Right lung (tissue), 10 donors: ENCODE measurements at places on chromosomes 12 and 14. TPM values are rescaled to one million over a fixed set of nuclear protein-coding genes. Genes with fewer than 3 reads are reported as not detected.

Gene TSPAN19
- polyA plus RNA-seq = 2.9 TPM

DNA sequence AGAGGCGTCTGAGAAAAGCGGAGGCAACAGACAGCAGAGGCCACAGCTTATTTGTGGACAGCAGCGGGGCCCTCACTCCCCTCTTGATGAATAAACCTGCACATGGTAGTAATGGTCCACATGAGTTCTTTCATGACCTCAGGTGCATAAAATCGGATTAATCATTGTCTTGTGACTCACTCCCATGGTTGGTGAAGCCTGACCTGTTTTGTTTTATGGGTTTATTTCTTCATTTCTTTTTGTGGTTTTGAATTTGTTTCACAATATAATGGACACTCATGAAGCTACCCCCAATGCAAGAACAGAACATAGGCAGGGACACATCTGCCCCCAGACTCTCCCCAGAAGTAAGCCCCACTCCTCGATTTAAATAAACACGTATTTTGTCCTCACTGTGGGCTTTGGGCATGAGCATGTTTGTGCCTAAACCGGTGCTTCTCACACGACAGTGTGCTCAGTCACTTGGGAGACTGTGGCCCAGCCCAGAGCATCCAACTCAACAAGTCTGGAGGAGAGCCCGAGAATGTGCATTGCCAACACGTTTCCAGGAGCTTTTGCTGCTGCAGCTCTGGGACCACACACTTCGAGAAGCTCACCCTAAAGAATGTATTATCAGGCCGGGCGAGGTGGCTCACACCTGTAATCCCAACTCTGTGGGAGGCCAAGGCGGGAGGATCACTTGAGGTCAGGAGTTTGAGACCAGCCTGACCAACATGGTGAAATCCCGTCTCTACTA is 116.1 kb downstream of the SCARB1 start:
- DNase-seq = no peak

DNA sequence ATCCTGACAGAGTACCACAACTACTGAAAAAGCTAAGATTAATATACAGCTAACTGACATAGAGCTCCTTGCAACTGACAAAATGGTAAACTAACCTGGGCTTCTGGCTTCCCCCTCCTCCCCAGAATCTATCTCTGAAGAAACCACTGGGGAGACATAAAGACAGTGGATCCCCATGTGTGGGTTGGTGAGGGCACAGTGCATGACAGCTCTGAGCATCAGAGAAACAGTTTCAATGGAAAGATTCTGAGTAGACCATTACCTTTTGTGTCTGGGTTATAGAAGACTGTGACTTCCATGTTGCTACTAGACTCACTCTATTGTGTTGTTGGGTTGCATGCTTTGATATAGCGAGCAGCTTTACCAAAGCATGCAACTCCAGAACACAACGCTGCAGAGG is 247.4 kb downstream of the EFCAB11 start:
- DNase-seq = no peak

DNA sequence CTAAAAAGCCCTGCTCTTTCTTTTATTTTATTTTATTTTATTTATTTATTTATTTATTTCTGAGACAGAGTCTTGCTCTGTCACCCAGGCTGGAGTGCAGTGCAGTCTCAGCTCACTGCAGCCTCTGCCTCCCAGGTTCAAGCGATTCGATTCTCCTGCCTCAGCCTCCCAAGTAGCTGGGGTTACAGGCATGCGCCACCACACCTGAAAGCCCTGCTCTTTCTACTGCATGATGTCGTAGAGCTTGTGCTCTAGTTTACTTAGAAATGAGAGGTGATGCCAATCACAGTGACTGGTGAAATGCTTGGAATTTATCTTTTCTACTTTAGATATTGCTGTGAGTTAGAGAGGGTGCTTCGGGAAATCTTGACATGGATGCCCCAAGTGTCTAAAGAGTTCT is 54.5 kb downstream of the DAD1 start:
- no peak for DNase-seq

DNA sequence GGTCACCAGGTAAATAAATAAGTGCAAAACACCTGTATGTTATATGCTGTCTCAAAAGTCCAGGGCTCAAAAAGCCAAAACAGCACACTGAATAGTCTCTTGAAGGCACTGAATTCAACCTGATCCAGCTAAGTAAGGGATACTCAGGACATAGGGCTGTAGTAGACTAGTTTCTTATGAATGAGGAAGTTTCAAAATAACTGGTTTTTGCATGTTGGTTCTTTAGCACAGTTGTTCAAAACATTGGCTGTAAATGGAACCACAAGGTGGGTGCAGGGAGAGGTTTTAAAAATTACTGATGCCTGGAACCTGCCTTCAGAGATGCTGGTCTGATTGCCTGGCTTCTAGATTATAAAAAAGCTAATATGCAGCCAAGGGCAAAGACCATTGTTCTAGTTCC is 34.1 kb downstream of the NDUFA12 start:
- no peak for DNase-seq
